T-cell (primary cell): ENCODE measurements at places on chromosomes 12 and 14. TPM values are rescaled to one million over a fixed set of nuclear protein-coding genes. Genes with fewer than 3 reads are reported as not detected.

Gene LRRIQ1
- total RNA-seq: not detected

Gene GDF3
- not detected for total RNA-seq

Gene OR6C4
- not detected for total RNA-seq

Gene OVCH1
- not detected for total RNA-seq

Gene TAS2R46
- total RNA-seq: 0.82 TPM

Gene TPH2
- 0.15 TPM for total RNA-seq

- DNase-seq: no peak
These were observed 48.1 kb upstream of the VASH1 start for GRCh38 chr14:76713121-76713520.

- no peak for DNase-seq
These were observed 38.6 kb downstream of the CCDC88C start for GRCh38 chr14:91378930-91379578.

GRCh38 chr14:96252323-96252998 lies 3.5 kb upstream of the BDKRB1 start:
- no peak for DNase-seq

DNA sequence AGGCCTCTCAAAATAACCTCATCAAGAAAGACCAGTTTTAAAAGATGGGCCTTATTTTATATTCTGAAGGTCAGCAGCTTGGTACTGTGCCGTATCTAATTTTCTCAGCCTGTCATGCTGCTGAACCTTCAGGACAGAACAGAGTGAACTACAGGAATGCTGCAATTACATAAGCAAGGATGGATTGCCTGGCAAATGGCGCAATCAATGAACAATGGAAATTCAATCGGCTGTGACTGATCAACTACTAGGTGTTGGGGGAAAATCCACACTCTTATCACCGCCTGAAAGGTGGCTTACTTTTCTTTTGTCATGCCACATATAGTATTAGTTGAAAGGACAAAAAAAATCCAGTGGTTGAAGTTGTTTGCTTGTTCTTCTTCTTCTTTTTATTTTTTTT lies 8.5 kb downstream of the ACSS3 start:
- no peak for DNase-seq
